T-helper 17 cell (primary cell): ENCODE measurements at places on chromosomes 1 and 21.

- no peak for DNase-seq
Observed at GRCh38 chr1:26627954-26628353, 67.9 kb upstream of the ARID1A start.

GRCh38 chr1:34460193-34460592, 283.5 kb downstream of the C1orf94 start:
- DNase-seq = no peak

DNA sequence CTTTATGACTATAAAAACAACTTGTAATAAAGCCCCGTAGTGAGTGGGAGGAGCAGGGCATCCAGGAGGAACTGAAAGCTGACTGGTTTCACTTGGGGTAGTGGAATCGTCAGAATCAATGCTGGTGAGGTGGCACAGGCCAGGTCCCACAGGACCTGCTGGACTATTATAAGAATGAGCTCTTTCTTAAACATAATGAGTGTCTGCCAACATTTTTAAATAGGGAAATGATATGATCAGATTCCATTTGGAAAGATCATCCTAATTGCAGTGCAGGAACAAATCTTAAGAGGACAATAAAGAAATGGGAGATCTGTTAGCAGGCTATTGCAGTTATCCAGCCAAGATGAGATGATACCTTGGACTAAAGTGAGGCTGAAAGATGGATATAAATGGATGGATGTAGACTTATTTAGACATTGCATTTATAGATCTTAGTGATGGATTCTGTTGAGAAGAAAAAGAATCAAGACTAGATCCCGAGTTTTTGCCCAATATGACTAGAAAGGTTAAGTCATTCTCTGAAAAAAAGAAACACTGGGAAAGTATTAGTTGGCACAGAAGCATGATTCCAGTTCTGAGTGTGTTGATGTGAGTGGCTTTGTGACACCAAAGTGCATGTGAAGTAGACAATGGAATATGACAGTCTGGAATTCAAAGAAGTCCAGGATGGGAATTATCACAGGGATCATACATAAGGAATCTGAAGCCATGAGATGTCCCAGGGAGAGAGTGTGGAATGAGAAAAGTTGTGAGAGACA, 153.3 kb upstream of the SGIP1 start:
- no peak for DNase-seq

GRCh38 chr1:198486903-198487302, 53.6 kb downstream of the ATP6V1G3 start:
- DNase-seq = no peak

DNA sequence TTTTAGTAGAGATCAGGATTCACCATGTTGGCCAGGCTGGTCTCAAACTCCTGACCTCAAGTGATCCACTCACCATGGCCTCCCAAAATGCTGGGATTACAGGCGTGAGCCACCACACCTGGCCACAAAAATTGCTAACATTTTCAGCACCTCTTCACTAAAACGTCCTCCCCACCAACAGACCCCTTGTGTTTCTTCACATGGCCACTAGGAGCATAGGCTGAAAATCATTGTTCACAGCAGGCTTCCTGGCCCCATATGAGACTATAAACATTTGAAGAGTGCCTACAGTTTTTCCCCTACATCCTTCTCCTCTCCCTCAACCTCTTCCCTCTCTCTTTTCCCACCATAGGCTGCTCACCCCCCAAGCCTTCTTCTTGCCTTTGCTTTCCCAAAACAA, 28.0 kb upstream of the SFPQ start:
- DNase-seq = no peak

DNA sequence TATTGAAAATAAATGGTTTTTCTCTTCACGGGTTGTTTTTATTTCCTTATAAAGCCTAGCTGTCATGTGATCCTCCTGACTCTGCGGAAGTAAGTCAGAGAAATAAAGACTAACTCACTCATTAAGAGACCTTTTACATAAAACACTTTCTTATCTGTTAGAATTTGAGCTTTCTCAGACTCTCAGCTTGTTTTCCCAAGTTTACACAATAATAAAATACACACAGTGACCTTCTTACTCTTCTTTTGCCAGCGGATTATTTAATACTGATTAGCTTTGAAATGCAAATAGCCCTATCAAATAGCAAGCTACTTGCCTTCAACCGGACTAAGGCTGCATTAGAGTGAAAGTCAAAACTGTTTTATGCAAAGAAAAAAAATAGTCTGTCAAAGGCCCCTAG, 45.5 kb upstream of the CXADR start:
- no peak for DNase-seq
